ENCODE measurements at places on chromosomes 6 and 20. TPM values are rescaled to one million over a fixed set of nuclear protein-coding genes. Genes with fewer than 3 reads are reported as not detected.
A peak's percentile ranks its signal among the peaks of the same experiment; 100 is the strongest.

HLA-DPA1 gene
- total RNA-seq = 2.0 TPM

AGER gene
- 28.1 TPM for total RNA-seq

PERP gene
- 55.6 TPM for total RNA-seq

OR12D3 gene
- not detected for total RNA-seq

DOK5 gene
- total RNA-seq = 3.7 TPM

SLC22A16 gene
- not detected for total RNA-seq

ENPP1 gene
- 7.2 TPM for total RNA-seq

COX4I2 gene
- total RNA-seq = 0.34 TPM

CFAP61 gene
- not detected for total RNA-seq

BTN1A1 gene
- 0.11 TPM for total RNA-seq

FOXQ1 gene
- total RNA-seq = 0.53 TPM

SIRPB1 gene
- 0.93 TPM for total RNA-seq

SLC22A2 gene
- total RNA-seq = not detected

SMLR1 gene
- total RNA-seq = not detected

IL17F gene
- total RNA-seq = not detected

ANGPT4 gene
- total RNA-seq = 0.35 TPM

- H3K4me1 ChIP-seq = peaks cover 14% of the 10 kb centered on the region
- no peaks in the 10 kb centered on the region for H3K27me3 ChIP-seq
- H3K27ac ChIP-seq = no peak overlapping the region
- DNase-seq = no peak
- no peaks in the 10 kb centered on the region for H3K36me3 ChIP-seq
Measured at GRCh38 chr6:104558746-104559145, 301.0 kb downstream of the HACE1 start.

DNA sequence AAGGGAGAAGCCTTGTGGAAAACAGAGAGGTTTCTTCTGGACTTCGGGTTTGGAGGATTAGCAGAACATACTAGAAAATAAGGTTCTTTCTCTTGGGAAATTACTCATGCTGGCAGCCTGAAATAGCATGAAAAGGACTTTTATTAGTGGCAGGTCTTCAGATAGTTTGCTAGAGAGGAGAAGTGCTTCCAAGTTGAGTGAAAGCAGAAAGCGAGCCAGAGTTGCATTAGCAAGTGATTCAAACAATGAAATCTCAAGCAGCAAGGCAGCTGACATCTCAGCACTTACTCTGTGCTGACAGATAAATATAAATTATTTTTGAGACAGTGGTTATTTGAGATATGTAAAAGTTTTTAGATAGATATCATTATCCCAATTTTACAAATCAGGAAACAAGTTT is 91.9 kb downstream of the PLCB4 start:
- no peaks in the 10 kb centered on the region for H3K36me3 ChIP-seq
- peak overlapping the region; percentile 8 for H3K27ac ChIP-seq
- no peak overlapping the region for H3K4me3 ChIP-seq
- no peak for DNase-seq
- no peaks in the 10 kb centered on the region for H3K27me3 ChIP-seq

GRCh38 chr6:37531437-37532036 is 31.8 kb upstream of the CCDC167 start:
- no peak for DNase-seq
- peaks cover 12% of the 10 kb centered on the region for H3K4me1 ChIP-seq
- H3K27ac ChIP-seq = no peak overlapping the region
- no peaks in the 10 kb centered on the region for H3K36me3 ChIP-seq
- no peak overlapping the region for H3K4me3 ChIP-seq

DNA sequence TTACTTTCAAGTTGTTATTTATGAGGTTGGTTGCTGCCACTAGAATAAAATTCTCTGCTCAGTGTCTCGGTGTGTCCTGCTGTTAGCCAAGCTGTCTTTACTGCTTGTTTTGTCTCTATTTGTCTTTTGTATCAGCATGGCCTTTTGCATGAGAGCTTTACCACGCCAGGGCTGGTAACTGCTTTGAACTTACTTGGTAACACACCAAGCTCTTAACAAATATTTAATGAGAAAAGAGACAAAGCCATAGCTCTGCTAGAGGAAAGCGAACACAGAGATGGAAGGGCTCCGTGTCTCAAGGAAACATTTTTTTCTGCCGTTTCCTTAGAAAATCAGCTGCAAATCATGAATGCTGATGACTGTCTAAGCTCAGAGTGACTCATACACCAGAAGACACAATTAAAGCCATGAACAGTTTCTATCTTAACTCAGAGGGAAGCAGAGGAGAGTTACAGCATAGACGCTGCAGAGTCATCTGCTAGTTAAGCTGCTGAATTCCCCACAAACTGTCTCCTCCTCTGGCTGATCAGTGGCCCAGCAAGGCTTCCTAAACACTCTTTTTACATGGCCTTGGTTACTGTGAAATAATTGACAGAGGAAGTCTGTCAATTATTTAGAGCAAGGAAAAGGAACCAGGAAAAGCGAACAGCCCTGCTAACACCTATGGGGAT is 44.8 kb downstream of the AGPAT4 start:
- H3K4me3 ChIP-seq = peak overlapping the region; percentile 26
- H3K4me1 ChIP-seq = peaks cover 47% of the 10 kb centered on the region
- no peak for DNase-seq
- peaks cover 5% of the 10 kb centered on the region for H3K36me3 ChIP-seq
- no peaks in the 10 kb centered on the region for H3K27me3 ChIP-seq
- peak overlapping the region; percentile 85 for H3K27ac ChIP-seq

DNA sequence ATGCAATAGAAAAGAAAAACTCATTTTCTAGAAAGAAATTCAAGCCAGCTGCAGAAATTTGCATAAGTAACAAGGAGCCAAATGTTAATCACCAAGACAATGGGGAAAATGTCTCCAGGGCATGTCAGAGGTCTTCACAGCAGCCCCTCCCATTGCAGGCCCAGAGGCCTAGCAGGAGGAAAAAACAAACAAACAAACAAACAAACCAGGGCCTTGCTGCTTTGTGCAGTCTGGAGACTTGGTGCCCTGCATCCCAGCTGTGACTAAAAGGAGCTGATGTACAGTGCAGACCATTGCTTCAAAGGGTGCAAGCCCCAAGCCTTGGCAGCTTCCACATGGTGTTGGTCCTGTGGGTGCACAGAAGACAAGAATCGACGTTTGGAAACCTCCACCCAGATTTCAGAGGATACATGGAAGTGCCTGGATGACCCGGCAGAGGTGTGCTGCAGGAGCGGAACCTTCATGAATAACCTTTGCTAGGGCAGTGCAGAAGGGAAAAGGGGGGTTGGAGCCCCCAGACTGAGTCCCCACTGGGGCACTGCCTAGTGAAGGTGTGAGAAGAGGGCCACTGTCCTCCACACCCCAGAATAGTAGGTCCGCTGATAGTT is 110.9 kb upstream of the AKAP12 start:
- no peak for DNase-seq
- peaks cover 2% of the 10 kb centered on the region for H3K36me3 ChIP-seq
- no peaks in the 10 kb centered on the region for H3K27me3 ChIP-seq
- no peak overlapping the region for H3K27ac ChIP-seq
- no peak overlapping the region for H3K4me3 ChIP-seq

DNA sequence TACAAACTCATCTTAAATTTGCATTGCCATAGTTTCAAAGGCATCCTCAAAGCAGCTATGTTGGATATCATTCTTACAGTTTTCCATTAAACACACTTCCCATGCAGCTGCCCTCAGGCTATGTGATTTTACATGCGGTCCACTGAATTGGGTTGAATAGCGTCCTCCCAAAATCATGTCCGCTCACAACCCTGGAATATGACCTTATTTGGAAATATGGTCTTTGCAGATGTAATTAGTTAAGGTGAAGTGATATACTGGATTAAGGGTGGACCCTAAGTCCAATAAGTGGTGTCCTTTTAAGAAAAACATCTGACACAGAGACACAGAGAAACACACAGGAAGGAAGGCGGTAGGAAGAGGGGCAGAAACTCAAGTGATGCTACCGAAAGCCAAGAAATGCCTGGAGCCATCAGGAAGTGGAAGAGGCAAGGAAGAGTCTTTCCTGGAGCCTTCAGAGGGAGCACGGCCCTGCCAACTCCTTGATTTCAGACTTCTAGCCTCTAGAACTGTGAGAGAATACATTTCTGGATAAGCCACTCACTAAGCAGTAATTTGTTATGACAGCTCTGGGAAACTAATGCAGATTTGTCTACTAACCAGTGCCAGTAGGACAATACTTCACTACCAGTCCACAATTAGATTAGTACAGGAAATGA is 42.7 kb upstream of the NHSL1 start:
- H3K4me1 ChIP-seq = peaks cover 82% of the 10 kb centered on the region
- H3K27me3 ChIP-seq = no peaks in the 10 kb centered on the region
- no peak for DNase-seq
- H3K36me3 ChIP-seq = no peaks in the 10 kb centered on the region
- H3K27ac ChIP-seq = peak overlapping the region; percentile 32
- no peak overlapping the region for H3K4me3 ChIP-seq

DNA sequence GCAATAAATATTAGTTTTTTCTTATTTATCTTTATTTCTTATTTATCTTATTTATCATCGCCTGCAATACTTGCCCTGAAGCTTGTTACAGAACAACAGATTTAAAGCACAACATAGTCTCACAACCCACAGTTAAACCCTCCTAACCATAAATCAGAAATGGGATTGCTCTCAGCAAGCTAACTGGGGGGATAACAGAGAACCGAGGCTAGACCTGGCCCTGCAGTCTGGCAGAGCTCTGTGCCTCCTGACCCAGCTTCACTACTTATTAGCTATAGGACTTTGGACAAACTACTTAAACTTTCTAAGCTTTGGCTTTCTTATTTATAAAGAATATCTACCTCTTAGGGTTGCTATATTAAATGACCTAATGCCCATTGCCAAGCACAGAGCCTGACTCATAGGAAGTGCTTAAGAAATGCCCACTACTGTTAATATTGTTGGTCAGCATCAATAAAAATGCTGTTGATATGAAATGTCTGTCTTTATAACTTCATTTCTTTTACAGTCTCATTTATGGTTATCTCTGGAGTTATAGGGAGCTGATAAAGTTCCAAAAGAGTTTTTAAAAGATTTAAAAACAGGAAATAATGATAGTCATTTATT is 87.9 kb upstream of the BEND6 start:
- H3K4me1 ChIP-seq = peaks cover 5% of the 10 kb centered on the region
- H3K27me3 ChIP-seq = no peaks in the 10 kb centered on the region
- H3K4me3 ChIP-seq = no peak overlapping the region
- H3K27ac ChIP-seq = no peak overlapping the region
- no peak for DNase-seq

DNA sequence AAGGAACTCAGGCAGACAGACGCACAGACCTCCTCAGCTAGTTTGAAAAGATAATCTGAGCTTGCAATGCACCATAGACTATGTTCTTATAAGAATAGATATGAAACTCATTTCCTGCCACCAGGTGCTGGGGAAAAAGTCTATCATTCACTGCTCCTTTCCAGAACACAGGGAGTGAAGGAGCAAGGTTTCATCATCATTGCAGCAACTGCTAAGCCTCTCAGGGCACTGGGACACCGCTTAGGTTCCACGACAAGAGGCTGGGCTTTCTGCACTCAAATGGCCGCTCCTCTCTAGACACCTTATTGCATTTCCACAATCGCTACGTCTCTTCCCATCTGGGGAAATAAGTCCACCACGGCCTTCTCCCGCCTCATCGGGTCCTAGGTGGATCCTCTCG is 418.5 kb upstream of the JARID2 start:
- H3K27ac ChIP-seq = no peak overlapping the region
- H3K4me3 ChIP-seq = no peak overlapping the region
- no peak for DNase-seq
- no peaks in the 10 kb centered on the region for H3K36me3 ChIP-seq

- no peak for DNase-seq
- H3K4me1 ChIP-seq = no peaks in the 10 kb centered on the region
- no peak overlapping the region for H3K27ac ChIP-seq
- H3K4me3 ChIP-seq = no peak overlapping the region
- peaks cover 5% of the 10 kb centered on the region for H3K27me3 ChIP-seq
- no peaks in the 10 kb centered on the region for H3K36me3 ChIP-seq
Measured at GRCh38 chr6:39700362-39700761, 24.8 kb downstream of the KIF6 start.

DNA sequence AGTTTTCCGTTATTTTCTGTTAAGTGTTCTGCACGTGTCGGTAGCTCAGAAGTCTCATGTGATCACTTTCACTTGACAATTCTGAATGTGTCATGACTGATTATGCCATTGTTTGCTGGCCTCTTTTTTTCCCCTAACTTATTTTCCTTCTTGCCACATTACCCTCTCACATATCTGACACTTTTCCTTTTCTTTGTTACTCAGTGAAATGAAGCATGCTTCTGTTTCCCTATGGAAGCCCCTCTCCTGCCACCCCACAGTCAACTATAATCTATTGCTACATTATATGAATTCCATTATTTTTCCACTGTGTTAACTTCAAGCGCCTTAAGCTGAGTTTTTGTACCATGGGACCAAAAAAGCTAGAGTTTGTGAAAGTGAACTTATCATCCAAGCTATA is 531.6 kb upstream of the HS3ST5 start:
- no peak overlapping the region for H3K27ac ChIP-seq
- H3K27me3 ChIP-seq = no peaks in the 10 kb centered on the region
- no peak for DNase-seq

DNA sequence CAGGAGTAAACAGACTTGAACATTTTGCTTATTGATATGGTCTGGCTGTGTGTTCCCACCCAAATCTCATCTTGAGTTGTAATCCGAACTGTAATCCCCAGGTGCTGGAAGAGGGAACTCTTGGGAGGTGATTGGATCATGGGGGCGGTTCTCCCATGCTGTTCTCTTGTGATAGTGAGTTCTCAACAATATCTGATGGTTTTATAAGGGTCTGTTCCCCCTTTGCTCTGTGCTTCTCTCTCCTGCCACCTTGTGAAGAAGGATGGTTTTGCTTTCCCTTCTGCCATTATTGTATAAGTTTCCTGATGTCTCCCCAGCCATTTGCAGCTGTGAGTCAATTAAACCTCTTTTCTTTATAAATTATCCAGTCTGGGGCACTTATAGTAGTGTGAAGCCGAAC is 40.0 kb downstream of the MYLIP start:
- no peaks in the 10 kb centered on the region for H3K36me3 ChIP-seq
- no peak for DNase-seq
- peaks cover 53% of the 10 kb centered on the region for H3K4me1 ChIP-seq
- peak overlapping the region; percentile 68 for H3K27ac ChIP-seq
- no peaks in the 10 kb centered on the region for H3K27me3 ChIP-seq
- H3K4me3 ChIP-seq = no peak overlapping the region

GRCh38 chr6:29769336-29769735 is 46.1 kb downstream of the HLA-F start:
- H3K4me1 ChIP-seq = no peaks in the 10 kb centered on the region
- no peak overlapping the region for H3K27ac ChIP-seq
- H3K4me3 ChIP-seq = no peak overlapping the region
- H3K27me3 ChIP-seq = peaks cover 68% of the 10 kb centered on the region

DNA sequence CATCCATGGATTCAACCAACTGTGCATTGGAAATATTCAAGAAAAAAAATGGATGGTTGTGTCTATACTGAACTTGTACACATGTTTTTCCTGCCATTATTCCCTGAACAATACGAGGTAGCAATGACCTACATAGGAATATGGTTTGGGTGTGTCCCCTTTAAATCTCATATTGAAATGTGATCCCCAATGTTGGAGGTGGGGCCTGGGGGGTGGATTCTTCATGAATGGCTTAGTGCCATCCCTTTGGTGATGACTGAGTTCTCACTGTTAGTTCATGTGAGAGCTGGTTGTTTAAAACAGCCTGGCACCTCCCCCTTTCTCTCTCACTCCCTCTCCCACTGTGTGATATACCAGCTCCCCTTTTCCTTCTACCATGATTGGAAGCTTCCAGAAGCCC is 139.8 kb upstream of the BACH2 start:
- H3K36me3 ChIP-seq = no peaks in the 10 kb centered on the region
- H3K4me1 ChIP-seq = no peaks in the 10 kb centered on the region
- H3K27me3 ChIP-seq = no peaks in the 10 kb centered on the region
- DNase-seq = no peak

- H3K27me3 ChIP-seq = no peaks in the 10 kb centered on the region
- H3K27ac ChIP-seq = peak within 1 kb of the TSS; percentile 99
Measured at GRCh38 chr6:25962149-25963127, at the start of gene TRIM38. Gene TRIM38, plus strand, starts transcription at chr6:25962802. Its CDS starts 3,721 bp downstream, at chr6:25966523.
